ENCODE measurements at places on chromosomes 12 and 14. TPM values are rescaled to one million over a fixed set of nuclear protein-coding genes. Genes with fewer than 3 reads are reported as not detected.

The SAMD15 gene
- 5.2 TPM for total RNA-seq

The METTL25 gene
- total RNA-seq: 20.2 TPM

The BRAP gene
- 18.8 TPM for total RNA-seq

The MANSC4 gene
- total RNA-seq: 0.27 TPM

The IGF1 gene
- total RNA-seq: 7.1 TPM

The CSRP2 gene
- 50.0 TPM for total RNA-seq

The LRRC43 gene
- 1.9 TPM for total RNA-seq

The HIP1R gene
- 60.3 TPM for total RNA-seq

The DIO3 gene
- 6.1 TPM for total RNA-seq

The TMEM63C gene
- 16.9 TPM for total RNA-seq

The ABCC9 gene
- 12.6 TPM for total RNA-seq

The KRT8 gene
- total RNA-seq: 1.9 TPM

The PLCZ1 gene
- total RNA-seq: 0.82 TPM

The FOXN4 gene
- 0.45 TPM for total RNA-seq

The GMFB gene
- 128 TPM for total RNA-seq

The CACNB3 gene
- total RNA-seq: 28.4 TPM

The ANKRD33 gene
- total RNA-seq: 0.09 TPM

The LTB4R gene
- total RNA-seq: 3.5 TPM

The CLEC14A gene
- 2.9 TPM for total RNA-seq

The LRP10 gene
- 7.8 TPM for total RNA-seq

The TMEM19 gene
- 36.8 TPM for total RNA-seq

The PMEL gene
- 0.54 TPM for total RNA-seq

The CYP27B1 gene
- total RNA-seq: 1.2 TPM

The PRH1 gene
- 105 TPM for total RNA-seq

The TOX4 gene
- total RNA-seq: 32.8 TPM

The ACOT6 gene
- not detected for total RNA-seq

The TMPRSS12 gene
- total RNA-seq: not detected

The LRFN5 gene
- 84.1 TPM for total RNA-seq

The CKB gene
- total RNA-seq: 155 TPM

The KSR2 gene
- 3.6 TPM for total RNA-seq

The SIX6 gene
- not detected for total RNA-seq

The SDR9C7 gene
- 0.18 TPM for total RNA-seq

The TUNAR gene
- 7.3 TPM for total RNA-seq

The SOAT2 gene
- 0.27 TPM for total RNA-seq

The P2RX2 gene
- not detected for total RNA-seq

The LRRK2 gene
- 10.7 TPM for total RNA-seq
